Stimulated activated CD4-positive, alpha-beta T cell treated with anti-CD3 and anti-CD28 coated beads, Interleukin-1b, Interleukin-23, amount 100 ng/mL, for 1 hour (primary cell): ENCODE measurements at places on chromosomes 4 and X.

- no peak for DNase-seq
Measured at GRCh38 chr4:80221161-80221560, 23.9 kb downstream of the PRDM8 start.

- no peak for DNase-seq
Measured at GRCh38 chrX:132331532-132331931, 112.3 kb upstream of the RAP2C start.

- DNase-seq = no peak
Measured at GRCh38 chr4:2291705-2292645, 30.1 kb upstream of the MXD4 start.

GRCh38 chr4:56240554-56241174 lies 146.6 kb downstream of the AASDH start:
- DNase-seq = no peak

DNA sequence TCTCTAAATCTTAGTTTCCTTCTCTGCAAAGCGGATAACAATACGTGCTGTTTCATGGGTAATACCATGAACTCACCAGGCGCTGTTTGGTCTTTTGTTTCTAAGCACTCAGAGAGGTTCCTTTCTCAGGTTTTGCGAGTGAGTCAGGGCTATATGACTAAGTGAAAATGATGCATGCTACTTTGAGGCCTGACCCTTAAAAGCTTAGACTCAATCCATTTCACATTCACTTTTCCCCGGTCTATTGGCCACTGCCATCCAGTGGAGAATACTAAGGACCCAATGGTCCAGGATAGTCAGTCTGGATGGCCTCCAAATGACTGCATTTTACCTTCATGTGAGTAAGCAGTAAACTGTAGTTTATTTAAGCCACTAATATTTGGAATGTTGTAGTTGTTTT lies 400.8 kb upstream of the SLIT2 start:
- no peak for DNase-seq

DNA sequence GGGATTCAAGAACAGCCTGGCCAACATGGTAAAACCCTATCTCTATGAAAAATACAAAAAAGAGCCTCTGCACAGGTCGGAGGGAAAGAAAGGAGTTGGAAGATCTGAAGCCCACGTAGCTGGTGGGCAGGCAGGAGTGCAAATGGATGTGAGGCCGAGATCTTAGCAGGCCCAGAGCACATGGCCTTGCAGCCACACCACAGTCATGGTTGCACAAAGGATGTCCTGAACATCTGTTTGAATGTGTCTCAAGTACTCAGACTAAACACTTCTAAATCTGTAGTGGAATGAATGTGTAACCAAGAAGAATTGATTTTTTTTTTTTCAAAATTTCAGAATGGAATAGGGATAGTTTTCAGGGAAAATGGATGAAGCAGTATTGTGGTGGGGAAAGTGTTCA lies 10.8 kb downstream of the CA5B start:
- DNase-seq = no peak

DNA sequence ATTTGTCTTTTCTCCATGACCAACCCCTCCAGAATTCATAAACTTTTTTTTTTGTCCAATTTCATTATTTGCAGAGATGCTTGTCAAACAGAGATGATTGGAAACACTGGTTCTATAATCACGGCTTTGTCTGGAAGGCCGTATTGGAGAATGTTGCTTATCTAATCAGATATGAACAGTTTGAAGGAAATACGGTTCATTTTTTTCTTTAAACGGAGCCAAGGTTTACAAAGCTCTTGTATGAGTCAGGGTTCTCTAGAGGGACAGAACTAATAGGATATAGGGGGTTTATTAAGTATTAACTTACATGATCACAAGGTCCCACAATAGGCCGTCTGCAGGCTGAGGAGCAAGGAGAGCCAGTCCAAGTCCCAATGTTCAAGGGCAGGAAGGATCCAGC lies 1415.8 kb downstream of the C4orf33 start:
- no peak for DNase-seq

DNA sequence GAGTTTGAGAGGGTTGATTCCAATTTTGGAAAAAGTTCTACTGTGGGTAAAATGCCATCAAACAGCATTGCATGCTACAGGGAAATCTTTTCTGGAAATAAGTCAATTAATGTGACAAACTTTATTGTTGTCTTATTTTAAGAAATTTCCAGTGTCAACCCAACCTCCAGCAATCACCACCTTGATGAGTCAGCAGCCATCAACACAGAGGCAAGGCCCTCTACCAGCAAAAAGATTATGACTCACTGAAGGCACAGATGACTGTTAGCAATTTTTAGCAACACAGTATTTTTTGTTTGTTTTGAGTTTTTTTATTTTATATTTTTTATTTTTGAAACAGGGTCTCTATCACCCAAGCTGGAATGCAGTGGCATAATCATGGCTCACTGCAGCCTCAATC lies 165.4 kb upstream of the C1QTNF7 start:
- DNase-seq = no peak

DNA sequence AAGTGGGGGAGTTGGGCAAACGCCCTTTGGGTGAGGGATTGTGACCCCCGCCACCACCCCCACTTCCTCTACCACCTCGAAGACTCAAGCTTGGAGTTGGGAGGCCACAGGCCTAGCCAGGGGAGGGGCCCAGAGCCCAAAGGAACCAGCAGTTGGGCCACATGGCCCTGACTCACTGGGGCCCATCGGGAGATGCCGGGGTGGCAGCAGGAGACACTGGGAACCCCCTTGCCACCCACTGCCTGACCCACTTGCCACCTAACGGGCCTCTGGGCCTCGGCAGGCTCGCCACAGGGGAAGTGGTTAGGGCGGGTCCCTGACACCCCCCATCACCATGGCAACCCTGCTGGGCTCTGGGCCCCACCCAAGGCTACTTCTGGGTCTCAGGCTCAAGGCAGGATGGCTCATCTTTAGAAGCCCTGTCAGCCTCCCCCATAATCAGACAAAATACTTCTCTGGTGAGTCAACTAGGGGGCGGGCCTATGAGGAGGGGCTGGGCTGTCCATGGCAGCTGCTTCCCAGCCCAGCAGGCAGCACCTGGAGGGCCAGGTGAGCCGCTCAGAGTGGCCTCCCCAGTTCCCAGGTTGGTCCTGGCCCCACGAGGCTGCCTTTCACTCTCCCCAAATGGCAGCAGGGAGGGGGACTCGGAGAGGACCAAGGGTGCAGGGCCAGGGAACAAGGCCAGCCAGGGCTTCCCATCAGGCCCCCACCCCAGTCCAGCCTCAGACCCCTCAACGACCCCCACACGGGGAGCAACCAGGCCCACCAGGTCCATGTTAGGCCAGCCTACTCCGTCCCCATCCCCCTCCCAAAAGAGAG lies 5.6 kb downstream of the FLNA start:
- DNase-seq = peak; percentile 85

- no peak for DNase-seq
Measured at GRCh38 chrX:44392767-44393166, 49.3 kb upstream of the EFHC2 start.

GRCh38 chr4:101000496-101000895 lies 346.8 kb downstream of the PPP3CA start:
- no peak for DNase-seq

DNA sequence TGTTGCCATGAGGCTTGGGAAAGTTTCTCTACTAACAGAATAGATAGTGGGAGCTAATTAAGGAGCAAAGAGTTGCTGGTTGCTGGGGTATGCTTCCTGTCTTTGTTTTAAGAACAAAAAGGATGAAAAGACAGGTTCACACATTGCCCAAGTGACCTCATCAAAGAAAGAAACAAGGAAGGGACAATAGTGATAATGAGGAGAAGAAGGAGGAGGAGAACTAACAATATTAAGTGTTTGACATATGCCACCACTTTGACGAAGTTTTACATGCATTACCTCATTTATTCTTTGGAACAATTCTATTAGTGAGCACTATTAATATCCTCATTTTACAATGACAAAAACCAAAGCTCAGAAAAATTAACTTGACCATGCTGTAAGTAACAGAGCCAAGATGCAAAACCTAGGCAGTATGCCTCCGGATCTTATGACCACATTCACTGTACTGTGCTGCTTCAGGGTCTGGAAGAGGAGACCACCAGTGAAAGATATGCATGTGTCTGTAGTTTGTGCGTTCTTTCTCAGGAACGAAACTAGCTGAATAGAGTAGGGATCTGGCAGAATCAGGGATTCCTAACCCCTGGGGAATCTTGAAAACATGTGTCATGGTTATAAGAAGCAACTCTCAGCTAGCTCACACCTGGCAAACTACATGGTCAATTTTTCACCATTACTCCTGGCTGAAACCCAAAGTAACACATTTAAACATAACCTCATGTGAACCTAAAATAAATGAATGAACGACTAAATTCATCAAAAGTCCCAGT lies 83.8 kb downstream of the MOSPD2 start:
- no peak for DNase-seq

DNA sequence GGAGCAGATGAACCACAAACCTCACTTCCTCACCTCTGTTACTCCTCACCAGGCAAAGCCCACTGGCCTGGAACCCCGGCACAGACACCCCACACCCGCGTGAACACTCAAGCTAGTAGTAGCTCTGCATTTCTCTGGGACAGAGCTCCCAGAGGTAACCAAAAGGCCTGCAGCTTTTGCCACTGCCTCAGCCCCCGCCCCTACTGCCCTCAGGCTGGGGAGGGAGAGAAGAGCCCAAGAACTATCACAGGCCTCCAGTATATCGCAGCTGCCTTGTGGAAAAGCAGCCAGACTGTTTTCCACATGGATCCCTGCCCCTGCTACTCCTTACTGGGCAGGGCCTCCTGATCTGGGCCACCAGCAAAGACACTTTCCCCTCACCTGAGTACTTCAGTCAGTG lies 728.7 kb upstream of the ACTRT1 start:
- no peak for DNase-seq

GRCh38 chr4:163816494-163816893 lies 322.0 kb downstream of the TMA16 start:
- no peak for DNase-seq

GRCh38 chr4:110033355-110034025 lies 120.8 kb downstream of the EGF start:
- no peak for DNase-seq

DNA sequence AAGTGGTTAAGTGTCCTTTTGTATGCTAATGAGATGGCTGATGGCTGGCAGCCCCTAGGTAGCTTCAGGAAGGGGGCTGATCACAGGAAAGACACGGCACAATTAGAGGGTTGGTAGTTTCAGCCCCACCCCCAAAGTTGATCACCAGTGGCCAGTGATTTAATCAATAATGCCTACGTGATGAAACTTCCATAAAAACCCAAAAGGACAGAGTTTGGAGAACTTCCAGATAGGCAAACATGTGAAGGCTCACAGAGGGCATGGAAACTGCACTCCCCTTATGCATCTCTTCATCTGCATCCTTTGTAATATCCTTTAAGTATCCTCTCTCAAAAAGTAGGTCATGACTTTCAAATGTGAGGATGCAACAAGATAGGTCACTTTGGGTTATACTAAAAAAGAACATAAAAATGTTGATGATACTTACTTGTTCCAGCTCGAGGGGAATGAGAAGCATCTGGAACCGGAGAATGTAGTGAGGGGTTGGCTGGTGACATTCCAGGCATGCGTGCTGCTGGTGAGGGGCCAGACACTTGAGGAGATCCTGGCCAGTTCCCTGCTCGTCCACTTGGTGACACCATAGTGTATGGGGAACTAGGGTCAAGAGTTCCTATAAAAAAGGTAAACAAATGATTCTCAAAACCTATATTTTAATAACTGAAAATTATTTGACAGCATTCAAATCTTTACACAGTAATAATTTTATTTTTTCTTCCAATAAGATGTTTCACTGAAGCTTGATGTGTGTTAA lies 16.7 kb upstream of the CXorf38 start:
- no peak for DNase-seq

GRCh38 chrX:47285836-47286320 lies 53.1 kb downstream of the USP11 start:
- no peak for DNase-seq

- DNase-seq = no peak
Measured at GRCh38 chr4:56320293-56320692, 67.0 kb downstream of the AASDH start.

- DNase-seq = no peak
Measured at GRCh38 chr4:146382194-146382593, 139.5 kb downstream of the SLC10A7 start.

DNA sequence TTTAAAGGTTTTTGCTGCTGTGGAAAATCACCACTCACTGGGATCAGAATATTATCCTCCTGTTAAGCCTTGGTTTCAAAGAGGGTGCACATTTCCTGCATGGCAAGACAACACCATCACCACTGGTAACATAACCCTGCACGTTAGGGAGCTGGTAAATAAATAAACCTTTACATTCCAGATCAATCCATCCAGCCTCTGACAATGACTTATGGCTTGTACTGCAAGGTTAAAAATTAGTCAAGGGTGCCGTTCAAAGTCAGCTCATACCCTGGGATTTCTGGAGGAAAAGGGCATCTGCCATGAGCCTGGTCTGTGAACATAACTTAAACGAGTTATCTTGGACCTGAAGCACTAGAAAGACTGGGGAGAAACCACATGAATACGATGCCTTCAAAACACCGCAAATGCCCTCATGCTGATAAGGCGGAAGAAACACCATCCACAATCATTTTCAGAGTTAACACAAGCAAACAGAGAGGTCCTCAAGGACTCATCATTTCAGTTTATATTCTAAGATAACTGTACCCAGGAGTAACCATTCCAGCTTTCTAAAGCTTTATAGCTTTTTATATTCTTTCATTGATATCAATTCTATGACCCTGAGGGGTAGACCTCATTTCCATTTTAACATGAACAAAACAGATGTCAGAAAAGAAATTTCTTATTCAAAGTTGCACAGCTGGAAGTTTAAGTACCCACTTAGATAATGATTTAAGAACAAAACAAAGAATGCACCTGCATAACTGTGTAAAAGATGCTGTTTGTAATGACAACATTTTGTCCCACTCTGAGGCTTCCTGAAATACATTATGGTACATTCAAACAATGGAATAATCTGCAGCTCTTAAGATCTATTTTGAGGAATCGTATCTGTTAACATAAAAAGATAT lies 103.1 kb downstream of the NPNT start:
- DNase-seq = no peak

DNA sequence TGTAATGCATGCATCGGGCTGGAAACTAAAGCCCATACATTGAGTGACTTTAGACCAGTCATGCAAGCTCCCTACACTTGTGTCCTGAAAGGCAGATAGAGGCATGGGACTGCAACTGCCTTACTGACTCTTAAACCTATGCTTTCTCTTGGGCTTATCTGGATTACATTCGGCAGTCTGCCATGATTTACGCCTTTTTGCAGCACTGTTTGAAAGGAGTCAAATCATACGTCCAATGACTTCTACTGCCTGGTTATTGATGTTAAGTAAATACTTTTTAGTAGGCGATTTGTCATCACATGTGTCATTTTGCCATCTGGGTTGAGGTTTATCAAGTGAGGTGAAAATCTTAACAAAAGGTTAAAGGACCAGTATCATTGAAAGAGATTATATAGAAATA lies 31.5 kb downstream of the SORBS2 start:
- no peak for DNase-seq

- DNase-seq = no peak
Measured at GRCh38 chrX:106581856-106582255, 29.9 kb upstream of the RADX start.

DNA sequence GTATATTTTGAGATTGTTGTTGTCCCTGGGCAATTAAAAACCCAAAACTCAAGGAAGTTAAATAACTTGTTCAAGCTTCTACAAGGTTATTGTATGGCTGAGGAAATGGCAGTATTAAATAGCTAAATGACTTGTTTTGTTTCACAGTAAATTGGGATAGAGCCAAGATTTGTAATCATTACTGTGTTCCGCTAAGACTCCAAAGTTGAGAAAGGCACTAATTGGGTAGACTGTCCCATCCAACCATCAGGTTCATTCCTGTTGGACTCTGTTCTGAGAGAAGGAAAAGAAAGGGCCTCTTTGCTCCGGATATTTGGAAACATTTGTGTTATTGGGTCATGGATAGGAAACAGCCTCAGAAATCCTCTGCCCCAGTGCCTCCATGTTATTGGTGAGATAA lies 82.2 kb downstream of the DCLK2 start:
- DNase-seq = no peak
